ENCODE measurements at places on chromosomes 2 and 18.

DNA sequence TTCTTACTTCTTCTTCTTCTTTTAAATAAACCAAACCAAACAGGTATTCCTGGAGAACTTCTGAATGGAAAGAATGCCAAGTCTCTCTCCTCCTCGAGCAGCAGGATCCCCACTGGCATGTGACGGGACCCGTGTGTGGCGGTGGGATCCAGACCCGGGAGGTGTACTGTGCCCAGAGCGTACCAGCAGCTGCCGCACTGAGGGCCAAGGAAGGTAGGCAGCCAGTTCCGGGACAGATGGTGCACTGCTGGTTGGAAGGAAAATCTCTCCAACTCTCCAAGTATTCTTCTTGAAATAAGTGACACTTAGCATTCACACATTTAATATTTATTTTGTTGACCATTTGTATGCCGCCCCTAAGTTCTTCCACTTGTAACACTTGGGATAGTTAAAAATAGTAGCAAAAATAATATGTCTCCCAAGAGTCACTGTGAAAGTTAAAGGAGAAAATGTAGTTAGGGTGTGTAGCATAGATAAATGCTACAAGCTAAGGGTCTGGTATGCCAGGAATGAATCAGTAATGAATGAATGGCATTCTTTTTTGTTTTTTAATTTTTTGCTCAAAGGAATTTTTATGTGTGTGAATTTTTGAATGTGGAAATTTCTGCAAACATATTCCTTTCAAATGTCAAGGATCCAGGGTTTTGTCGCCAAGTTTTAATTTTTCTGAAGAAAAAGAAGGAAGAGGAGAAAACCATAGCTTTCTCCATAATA, 349.9 kb downstream of the THSD7B start:
- no peak for DNase-seq

DNA sequence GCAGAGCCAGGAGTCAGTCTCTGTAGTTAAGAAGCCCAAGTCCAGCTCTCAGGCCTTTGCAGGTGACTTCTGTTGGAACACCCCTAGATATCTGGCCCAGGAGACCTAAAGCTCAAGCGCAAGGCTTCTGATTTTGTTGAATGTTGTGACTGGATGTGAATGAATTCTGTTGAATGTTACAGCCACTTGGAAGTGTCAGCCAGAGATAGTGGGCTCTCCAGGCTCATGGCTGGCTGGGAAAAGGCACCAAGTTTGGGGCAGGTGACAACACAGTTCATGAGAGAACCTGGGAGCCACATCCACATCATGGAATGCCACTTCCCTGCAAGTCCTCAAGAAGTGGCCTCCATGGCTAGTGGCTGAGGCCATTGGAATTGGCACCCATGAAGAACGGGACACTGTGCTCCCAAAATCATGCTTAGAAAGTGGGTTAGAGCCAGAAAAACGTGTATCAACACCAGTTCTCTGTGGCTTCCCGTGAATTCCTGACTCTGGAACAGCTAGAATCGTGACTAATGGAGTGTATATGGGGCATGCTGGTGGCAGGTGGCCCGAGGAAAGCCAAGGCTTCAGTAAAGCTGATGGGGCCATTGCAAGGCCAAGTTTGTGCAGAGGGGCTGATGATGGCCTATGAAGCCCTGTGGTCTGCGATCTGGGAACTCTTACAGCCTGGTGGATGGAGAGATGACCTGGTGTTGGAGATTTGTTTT, 30.2 kb downstream of the EDAR start:
- no peak for DNase-seq

DNA sequence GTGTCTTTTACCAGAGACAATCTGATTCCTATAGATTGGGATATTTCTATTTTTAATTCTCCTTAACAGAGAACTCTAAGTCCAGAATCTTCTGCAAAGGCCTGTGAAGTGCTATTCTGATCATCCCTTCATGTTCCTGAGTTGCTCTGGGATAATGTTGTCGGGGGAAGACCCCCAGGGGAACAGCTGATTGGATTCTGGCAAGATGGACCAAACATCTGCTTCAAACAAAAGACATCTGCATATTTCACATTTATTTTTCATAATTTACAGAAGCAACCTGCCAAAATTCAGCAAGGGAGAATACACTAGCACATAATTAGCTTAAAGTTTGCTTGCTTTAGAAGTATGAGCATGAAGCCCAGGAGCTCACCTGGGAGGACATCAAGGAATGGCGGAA, 116.0 kb upstream of the ETAA1 start:
- DNase-seq: no peak

GRCh38 chr2:157441072-157441454, 2.8 kb downstream of the CYTIP start:
- DNase-seq: no peak

- no peak for DNase-seq
Observed at GRCh38 chr2:46130511-46130910, 166.7 kb upstream of the EPAS1 start.

DNA sequence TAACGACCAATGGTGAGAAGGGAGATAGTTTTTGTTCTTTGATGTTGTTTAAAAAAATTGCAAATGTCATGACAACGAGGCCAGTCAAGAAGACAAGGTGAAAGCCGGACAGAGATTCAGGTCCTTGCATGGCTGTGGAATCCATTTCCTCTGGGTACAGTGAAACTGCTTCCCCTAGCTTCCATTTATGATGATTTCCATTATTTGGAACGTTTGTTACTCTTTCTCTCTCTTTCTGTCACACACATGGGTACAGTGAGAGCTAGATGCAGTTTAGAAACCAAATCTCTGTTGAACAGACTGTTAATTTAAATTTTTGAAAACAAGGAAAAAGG, 57.4 kb upstream of the MSH2 start:
- DNase-seq: no peak

GRCh38 chr2:194602750-194603149, 1054.3 kb upstream of the SLC39A10 start:
- DNase-seq: no peak

DNA sequence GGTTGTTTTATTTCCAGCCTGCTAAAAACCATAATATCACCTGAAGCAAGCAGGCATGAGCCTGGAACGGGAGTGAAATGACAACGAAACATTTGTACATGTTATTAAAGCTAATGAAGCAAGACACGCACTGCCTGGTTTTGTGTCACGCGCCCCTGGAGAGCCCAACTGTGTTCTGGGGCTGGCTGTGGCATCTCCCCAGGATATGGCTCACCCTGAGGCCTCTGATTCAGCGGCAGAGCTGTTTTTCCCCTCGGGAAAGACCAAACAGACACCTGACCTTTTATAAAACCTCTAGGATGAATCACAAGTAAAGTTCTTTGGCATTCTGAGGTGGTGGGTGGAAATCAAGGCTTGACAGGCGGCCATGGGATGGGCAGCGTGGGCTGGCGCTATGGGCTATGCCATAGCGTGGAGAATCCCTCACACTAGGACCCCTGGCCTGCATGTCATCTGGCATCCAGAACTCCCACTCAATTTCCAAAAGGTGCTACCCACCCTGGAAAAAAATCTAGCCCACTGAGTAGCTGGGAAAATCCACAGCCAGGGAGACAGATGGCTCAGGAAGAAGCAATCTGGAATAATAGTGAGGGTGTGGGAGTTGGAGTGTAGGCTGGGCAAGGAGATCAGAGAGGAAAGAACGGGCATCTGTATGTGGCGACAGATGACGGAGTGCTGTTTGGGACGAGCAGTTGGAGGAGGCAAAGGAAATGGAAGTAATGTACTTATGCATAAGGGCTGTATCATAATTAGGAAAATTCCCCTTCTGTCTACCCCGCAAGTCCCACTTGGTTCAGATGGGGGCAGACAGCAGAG, 262.0 kb downstream of the AFF3 start:
- no peak for DNase-seq

DNA sequence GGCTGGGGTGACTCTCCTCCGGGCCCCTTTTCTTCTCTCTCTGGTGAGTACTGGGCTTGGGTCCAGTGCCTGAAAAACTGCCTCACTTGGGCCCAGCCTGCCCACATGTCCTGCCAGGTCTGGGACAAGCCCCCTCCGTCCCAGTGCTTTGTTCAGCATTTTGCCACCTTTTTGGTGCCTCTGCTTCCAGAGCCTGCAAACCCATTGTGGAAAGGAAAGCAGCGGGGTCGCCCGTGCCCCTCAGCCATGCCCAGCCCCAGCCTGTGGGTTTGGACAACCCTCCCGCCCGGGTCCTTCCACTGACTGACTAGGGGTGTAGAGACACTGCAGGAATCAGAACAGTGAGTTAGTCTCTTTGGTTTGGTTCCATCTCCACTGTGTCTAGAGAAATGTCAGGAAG, 140.7 kb upstream of the ALKAL2 start:
- DNase-seq: no peak

GRCh38 chr2:104749856-104750460, 104.0 kb upstream of the POU3F3 start:
- no peak for DNase-seq

DNA sequence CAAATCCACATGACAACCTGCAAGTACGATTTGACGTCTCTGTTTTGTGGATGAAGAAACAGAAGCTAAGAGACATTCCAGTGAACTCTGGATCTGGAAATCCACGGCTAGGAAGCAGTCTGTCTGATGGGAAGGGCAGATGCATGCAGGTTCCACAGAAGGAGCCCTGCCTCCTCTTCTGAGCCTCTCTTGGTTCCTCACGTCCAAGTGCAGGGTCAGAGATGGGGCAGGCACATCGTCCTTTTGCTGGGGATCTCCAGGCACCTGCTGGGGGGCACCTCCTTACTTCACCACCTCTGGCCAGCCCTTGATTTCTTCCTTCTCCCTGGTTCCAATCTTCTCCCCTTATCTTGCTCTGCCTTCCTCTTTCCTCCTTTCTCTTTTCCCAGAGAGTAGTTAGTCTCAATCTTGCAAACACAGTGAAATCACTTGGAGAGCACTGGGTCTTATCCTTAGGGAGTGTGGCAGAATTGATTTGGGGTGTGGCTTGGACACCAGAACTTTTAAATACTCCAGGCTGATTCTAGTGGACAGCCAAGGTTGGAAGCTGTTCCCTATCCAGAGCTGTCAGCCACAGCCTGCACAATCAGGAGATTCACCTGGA, 137.8 kb downstream of the BCL2 start:
- no peak for DNase-seq

DNA sequence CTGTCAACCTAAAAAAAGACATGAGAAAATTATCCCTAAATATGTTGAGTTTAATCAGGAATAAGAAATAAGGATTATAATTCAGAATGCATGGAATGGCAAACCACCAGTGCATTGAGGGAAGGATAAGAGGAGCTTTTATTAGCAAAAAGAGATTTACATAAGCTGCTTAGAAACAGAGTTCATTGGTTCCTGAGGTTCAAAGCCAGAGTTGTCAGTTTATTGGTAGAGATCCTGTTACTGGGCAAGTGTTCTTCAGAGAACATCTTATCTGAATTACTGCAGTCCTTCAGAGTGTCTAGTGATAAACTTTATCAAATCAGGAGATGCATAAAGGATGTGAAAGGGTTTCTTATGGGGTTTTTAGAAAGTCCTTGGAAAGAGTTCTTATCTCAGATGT, 76.0 kb upstream of the MEX3C start:
- no peak for DNase-seq

Data from iPS DF 6.9 (cell line).